ENCODE measurements at places on chromosomes 6 and 20.

DNA sequence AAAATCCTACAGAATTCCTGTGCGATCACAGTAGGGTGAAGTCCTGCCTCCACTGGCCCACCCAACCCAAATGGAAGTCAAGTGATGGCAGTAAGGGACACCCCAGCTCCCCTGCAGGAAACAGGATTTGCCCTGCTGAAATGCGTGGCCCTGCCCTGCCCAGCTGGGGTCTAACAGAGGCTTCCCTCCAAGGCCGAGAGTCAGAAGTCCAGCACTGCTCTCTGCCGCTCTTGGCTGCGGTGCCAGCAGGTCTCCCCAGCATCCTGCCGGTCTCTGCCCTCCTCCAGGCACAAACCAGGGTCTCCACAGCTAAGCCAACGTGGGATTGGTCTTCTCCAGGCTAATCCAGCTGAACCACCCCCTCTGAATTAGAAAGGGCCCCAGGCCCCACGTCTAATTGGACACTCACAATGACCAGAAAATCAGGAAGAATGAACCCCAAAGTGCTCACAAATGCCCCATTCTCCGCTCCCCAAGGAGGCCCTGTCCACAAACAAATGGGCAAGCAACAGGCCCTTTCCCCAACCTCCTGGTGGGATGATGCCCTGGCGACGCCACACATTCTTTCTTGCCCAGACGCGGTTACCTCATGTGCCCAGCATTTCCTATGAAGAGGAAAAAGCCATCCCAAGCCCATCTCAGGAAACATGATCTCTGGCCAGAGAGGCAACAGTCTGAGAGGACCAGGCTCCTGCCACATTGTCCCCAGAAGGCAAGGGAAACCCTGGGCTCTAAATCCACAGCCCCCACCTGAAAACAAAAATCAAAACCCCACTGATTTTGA lies 117.2 kb downstream of the BANF2 start:
- DNase-seq: no peak

GRCh38 chr20:21548390-21549035 lies 34.6 kb upstream of the NKX2-2 start:
- no peak for DNase-seq

GRCh38 chr6:53391170-53391569 lies 42.4 kb upstream of the ELOVL5 start:
- DNase-seq: no peak

GRCh38 chr6:157585274-157586087 lies 204.5 kb downstream of the ZDHHC14 start:
- DNase-seq: no peak

DNA sequence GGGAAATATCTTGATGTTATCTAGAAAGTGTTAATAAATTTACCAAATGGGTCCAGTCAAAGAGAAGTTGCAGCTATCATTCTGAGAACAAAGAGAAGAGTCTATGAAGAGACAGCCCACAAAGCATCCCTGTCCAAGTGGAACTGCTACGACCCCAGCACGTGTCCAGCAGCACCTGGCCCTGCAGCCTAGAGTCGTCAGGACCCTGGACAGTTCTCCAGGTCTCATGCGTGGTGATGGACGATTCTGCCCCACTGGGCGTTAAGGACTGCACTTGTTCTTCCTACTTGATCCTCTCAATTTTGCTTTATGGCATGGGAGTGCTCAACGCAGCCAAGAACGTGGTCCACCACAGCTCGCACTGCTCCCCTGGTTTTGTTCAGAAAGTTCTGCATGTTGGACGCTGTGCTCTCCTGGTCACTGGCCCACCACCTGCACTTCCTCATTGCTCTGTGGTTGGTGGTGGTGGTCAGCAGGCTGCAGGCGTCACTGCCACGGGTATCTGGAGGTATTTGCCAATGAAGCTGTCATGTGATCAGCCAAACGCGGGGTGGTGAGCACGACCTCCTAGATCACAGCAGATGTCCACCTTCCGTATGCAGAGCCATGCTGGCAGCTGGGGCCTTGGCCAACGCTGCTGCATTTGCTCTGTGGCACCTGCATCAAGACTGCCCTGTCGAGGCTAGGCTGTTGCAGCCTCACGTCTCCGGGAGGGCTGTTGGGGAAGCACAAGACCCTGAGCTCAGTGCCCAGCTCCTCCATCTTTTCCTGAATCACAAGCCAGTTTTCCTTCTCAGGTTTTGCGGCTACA lies 356.4 kb downstream of the CDH4 start:
- no peak for DNase-seq

- DNase-seq: no peak
Observed at GRCh38 chr6:44737829-44738528, 350.5 kb downstream of the CDC5L start.

GRCh38 chr20:18750735-18751134 lies 62.8 kb upstream of the SCP2D1 start:
- no peak for DNase-seq

Measured in BJ (cell line).